ENCODE measurements at places on chromosomes 1 and 21. TPM values are rescaled to one million over a fixed set of nuclear protein-coding genes. Genes with fewer than 3 reads are reported as not detected.

PLD5 gene
- 0.17 TPM for total RNA-seq

TINAGL1 gene
- total RNA-seq: 52.9 TPM

CFHR5 gene
- total RNA-seq: 3.4 TPM

AIRE gene
- not detected for total RNA-seq

ZNF436 gene
- 5.4 TPM for total RNA-seq

PLPP3 gene
- 63.9 TPM for total RNA-seq

MATN1 gene
- 0.19 TPM for total RNA-seq

GNAT2 gene
- total RNA-seq: 0.09 TPM

KRTAP10-1 gene
- total RNA-seq: not detected

GNG4 gene
- 0.65 TPM for total RNA-seq

THEM5 gene
- 0.09 TPM for total RNA-seq

SELL gene
- 7.2 TPM for total RNA-seq

NOS1AP gene
- total RNA-seq: 13.0 TPM

DCAF6 gene
- total RNA-seq: 77.6 TPM

QSOX1 gene
- 46.4 TPM for total RNA-seq

CLDN17 gene
- total RNA-seq: not detected

KCNJ9 gene
- total RNA-seq: not detected

ADORA1 gene
- total RNA-seq: 1.1 TPM

CHTOP gene
- 26.8 TPM for total RNA-seq

MNDA gene
- total RNA-seq: 16.6 TPM

AADACL3 gene
- not detected for total RNA-seq

FCMR gene
- 0.70 TPM for total RNA-seq

C1orf87 gene
- total RNA-seq: not detected

CTPS1 gene
- total RNA-seq: 46.9 TPM

AQP10 gene
- total RNA-seq: not detected

KCNH1 gene
- not detected for total RNA-seq

IGSF21 gene
- 1.1 TPM for total RNA-seq

OXCT2 gene
- total RNA-seq: 0.14 TPM

FRRS1 gene
- 87.4 TPM for total RNA-seq

AGMAT gene
- total RNA-seq: 83.6 TPM

SLC22A15 gene
- 1.2 TPM for total RNA-seq

CNR2 gene
- total RNA-seq: 0.28 TPM

PHTF1 gene
- total RNA-seq: 9.4 TPM

S100A2 gene
- total RNA-seq: not detected

URB2 gene
- total RNA-seq: 10.5 TPM

TNNT2 gene
- 0.28 TPM for total RNA-seq

PLPPR4 gene
- 0.61 TPM for total RNA-seq

AKNAD1 gene
- total RNA-seq: not detected

EXO5 gene
- 9.2 TPM for total RNA-seq

CYYR1 gene
- total RNA-seq: 2.4 TPM

C4BPA gene
- 1,492 TPM for total RNA-seq

SPRR5 gene
- not detected for total RNA-seq

COL6A2 gene
- 39.1 TPM for total RNA-seq

MYOM3 gene
- 0.17 TPM for total RNA-seq

SORT1 gene
- 10.6 TPM for total RNA-seq

SLC44A5 gene
- 1.1 TPM for total RNA-seq

TMCC2 gene
- 452 TPM for total RNA-seq

Data from liver (tissue), 10 donors.